ENCODE measurements at places on chromosomes 16 and 17.
A peak's percentile ranks its signal among the peaks of the same experiment; 100 is the strongest.

DNA sequence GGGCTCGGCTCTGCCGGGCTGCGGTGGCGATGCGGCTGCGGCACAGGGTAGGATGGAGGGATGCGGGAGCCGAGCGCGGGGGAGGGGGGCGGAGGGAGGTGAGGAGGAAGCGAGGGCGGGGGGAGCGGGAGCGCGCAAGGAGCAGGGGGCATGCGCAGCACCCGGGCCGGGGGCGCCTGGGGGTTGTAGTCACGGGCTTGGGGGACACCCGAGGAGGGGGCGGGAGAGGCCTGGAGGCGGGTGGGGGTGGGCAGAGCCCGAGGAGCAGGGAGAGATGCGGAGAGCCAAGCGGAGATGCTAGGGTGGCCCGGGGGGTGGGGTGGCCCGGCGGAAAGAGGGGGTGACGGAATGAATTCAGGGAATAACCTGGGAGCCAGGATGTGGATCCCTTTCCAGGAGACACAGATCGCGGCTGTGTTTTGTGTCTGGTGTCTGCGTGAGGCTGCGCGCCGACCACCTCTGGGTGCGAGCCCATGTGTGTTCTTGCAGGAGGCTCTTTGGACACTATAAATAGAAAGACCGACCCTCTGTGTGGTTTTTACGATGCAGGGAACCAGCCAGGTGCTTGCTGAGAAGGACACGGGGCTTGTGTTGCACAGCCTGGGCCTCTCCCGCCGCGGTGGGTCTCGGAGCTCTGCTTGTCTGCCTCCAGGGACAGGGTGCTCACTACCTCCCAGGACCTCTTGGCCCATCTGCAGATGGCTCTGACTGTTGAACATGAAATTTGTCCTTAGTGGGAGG, at the start of gene STX1B:
TSS of gene STX1B (minus strand) at position 54 of the 741 bp plus-strand sequence. CDS start 242 bp downstream, outside the sequence.
- DNase-seq, result peak; percentile 11

GRCh38 chr16:23742766-23743165, 12.1 kb upstream of the CHP2 start:
- DNase-seq, result no peak

- DNase-seq, result no peak
These were observed 1067.9 kb upstream of the EEF2KMT start for GRCh38 chr16:6165330-6165979.

GRCh38 chr17:76707985-76708807, 2.6 kb downstream of the MXRA7 start:
- DNase-seq, result no peak

GRCh38 chr17:64171041-64171440, 41.1 kb upstream of the ERN1 start:
- DNase-seq, result no peak

Measured in stimulated activated CD8-positive, alpha-beta memory T cell treated with anti-CD3 and anti-CD28 coated beads, Interleukin-15, amount 100 ng/mL, for 1 hour (primary cell).